Astrocyte (in vitro differentiated cells and primary cell): ENCODE measurements at places on chromosomes 5 and 9. TPM values are rescaled to one million over a fixed set of nuclear protein-coding genes. Genes with fewer than 3 reads are reported as not detected.

GRCh38 chr9:4592886-4593285, 69.2 kb upstream of the PLPP6 start:
- H3K4me1 ChIP-seq = peaks cover 5% of the 10 kb centered on the region
- no peak for DNase-seq
- H3K36me3 ChIP-seq = no peaks in the 10 kb centered on the region
- H3K27me3 ChIP-seq = peaks cover 4% of the 10 kb centered on the region
- no peak overlapping the region for H3K27ac ChIP-seq
- no peak overlapping the region for H3K4me3 ChIP-seq

GRCh38 chr9:117205806-117206205, 209.1 kb downstream of the ASTN2 start:
- peak; percentile 11 for DNase-seq
- H3K27ac ChIP-seq = no peak overlapping the region
- no peak overlapping the region for H3K4me3 ChIP-seq
- no peaks in the 10 kb centered on the region for H3K4me1 ChIP-seq
- H3K27me3 ChIP-seq = no peaks in the 10 kb centered on the region

DNA sequence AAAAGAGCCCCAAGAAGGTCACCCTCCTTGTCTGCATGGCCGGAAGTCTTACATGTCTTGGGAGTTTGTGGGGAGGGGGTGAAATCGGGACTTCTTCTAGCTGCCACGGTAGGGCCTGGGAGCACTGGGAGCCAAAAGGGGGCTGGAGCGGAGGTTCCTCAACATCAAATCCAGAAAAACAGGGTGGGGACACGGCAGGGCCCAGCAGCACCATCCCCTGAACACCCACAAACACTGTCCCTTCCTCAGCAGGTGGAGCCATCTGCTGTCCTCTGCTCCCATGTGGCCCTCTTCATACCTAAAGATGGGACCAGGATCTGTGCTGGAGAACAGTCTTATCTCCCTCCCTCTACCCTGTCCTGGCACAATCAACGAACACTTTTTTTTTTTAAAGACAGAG, 2.7 kb downstream of the TERT start:
- H3K4me3 ChIP-seq = no peak overlapping the region
- H3K27me3 ChIP-seq = peaks cover 9% of the 10 kb centered on the region
- no peak for DNase-seq
- H3K4me1 ChIP-seq = no peaks in the 10 kb centered on the region
- no peak overlapping the region for H3K27ac ChIP-seq

DNA sequence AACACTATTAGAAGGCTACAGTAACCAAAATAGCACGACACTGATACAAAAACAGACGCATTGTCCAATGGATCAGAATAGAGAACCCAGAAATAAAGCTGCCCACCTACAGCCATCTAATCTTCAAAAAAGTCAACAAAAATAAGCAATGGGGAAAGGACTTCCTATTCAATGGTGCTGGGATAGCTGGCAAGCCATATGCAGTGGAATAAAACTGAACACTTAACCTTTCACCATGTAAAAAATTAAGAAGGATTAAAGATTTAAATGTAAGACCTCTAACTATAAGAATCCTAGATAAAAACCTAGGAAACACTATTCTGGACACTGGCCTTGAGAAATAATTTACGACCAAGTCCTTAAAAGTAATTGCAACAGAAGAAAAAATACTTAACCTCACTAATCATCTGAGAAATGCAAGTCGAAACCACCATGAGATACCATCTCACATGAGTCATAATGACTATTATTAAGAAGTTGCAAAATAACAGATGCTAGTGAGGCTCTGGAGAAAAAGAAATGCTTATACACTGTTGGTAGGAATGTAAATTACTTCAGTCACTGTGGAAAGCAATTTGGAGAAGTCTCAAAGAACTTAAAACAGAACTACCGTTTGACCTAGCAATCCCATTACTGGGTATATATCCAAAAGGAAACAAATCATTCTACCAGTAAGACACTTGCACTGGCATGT, 203.3 kb upstream of the CDH9 start:
- peaks cover 19% of the 10 kb centered on the region for H3K4me1 ChIP-seq
- no peaks in the 10 kb centered on the region for H3K27me3 ChIP-seq
- no peaks in the 10 kb centered on the region for H3K36me3 ChIP-seq
- H3K27ac ChIP-seq = peak overlapping the region; percentile 89

- no peak overlapping the region for H3K4me3 ChIP-seq
- H3K4me1 ChIP-seq = peaks cover 4% of the 10 kb centered on the region
- H3K36me3 ChIP-seq = no peaks in the 10 kb centered on the region
- H3K27ac ChIP-seq = no peak overlapping the region
- H3K27me3 ChIP-seq = no peaks in the 10 kb centered on the region
These were observed 21.7 kb upstream of the NSD1 start for GRCh38 chr5:177111720-177112394.

DNA sequence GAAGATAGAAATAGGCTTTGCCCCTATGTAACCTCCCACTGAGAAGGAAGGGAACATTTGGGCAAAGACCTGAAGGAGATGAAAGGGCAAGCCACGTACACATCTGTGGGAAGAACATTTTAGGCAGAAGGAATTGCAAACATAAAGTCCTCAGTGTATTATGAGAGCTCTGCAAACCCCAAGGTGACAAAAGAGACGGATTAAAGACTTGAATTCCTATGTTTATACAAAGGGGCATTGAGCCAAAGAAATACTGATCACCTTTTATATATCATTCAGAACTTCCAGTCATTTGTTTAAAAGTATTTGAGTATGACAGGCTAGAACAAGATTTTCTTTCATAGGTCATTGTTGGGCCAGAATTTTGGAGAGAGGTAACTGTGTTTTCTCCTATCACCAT, 90.2 kb upstream of the ATG10 start:
- no peaks in the 10 kb centered on the region for H3K27me3 ChIP-seq
- H3K4me3 ChIP-seq = no peak overlapping the region

DNA sequence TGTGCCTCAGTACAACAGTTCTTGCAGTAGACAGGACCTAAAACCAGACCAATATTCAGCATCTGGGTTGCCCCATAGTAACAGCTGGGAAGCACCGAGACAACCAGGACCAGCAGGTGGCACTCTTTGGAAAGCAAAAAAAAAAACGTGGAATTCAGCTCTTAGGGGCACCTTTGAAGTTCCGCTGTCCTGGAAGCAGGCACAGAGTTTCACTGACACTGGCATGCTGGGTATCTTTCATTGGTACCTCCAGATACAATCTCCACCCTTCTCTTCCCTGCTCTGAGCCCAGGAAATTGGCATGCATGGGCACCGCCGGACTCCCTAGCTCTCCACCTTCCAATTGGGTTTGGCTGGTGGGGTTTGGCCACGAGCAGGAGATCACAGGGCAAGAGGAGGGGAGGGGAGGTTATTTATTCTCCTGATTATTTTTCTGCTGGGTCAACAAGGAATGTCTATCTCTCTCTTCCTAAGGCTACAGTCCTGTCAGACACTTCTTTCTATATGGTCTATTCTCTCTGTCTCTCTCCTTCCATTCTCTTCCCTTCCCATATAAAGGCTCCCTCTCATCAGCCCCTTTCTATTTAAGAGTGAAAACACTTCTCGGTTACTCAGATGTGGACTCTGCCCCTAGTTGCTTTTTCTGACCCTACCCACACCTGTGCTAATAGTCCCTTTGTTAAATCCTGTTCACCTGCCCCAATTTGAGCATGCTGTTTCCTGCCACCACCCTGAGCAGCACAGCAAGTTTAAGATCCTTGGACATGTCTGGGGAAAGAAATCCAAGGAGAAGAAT, 1.9 kb upstream of the IDNK start:
- peak; percentile 16 for DNase-seq
- H3K4me1 ChIP-seq = no peaks in the 10 kb centered on the region
- no peaks in the 10 kb centered on the region for H3K36me3 ChIP-seq
- H3K27ac ChIP-seq = no peak overlapping the region
- no peaks in the 10 kb centered on the region for H3K27me3 ChIP-seq
- no peak overlapping the region for H3K4me3 ChIP-seq

- no peaks in the 10 kb centered on the region for H3K27me3 ChIP-seq
- H3K27ac ChIP-seq = peak overlapping the region; percentile 51
- no peak overlapping the region for H3K4me3 ChIP-seq
These were observed 48.3 kb upstream of the IL17B start for GRCh38 chr5:149427374-149427773.

GRCh38 chr9:94553029-94553938, 1.6 kb upstream of the PCAT7 start:
- H3K4me3 ChIP-seq = no peak overlapping the region
- H3K4me1 ChIP-seq = no peaks in the 10 kb centered on the region
- H3K36me3 ChIP-seq = no peaks in the 10 kb centered on the region
- no peak for DNase-seq
- no peak overlapping the region for H3K27ac ChIP-seq

GRCh38 chr9:94714494-94714893, 12.0 kb upstream of the AOPEP start:
- DNase-seq = peak; percentile 12
- peaks cover 3% of the 10 kb centered on the region for H3K27me3 ChIP-seq
- H3K36me3 ChIP-seq = no peaks in the 10 kb centered on the region
- H3K27ac ChIP-seq = no peak overlapping the region
- no peaks in the 10 kb centered on the region for H3K4me1 ChIP-seq

DNA sequence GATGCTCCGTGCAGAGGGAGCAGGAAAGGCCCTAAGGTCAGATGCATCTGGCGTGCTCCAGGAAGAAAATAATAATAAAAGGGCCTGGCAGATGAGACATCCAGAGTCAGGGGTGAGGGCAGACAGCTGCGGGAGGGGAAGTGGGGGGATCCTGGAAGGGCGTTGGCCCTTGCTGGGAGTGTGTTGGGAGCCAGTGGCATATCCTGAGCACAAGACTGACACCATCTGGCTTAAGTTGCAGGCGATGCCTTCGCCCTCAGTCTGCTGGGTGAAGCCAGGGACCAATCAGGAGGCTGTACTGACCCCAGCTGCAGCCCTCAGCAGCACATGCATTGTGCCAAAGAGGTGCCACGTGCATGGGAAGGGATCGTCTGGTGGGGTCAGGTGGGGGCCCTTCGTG, 3.8 kb downstream of the OR2V2 start:
- no peaks in the 10 kb centered on the region for H3K4me1 ChIP-seq
- H3K36me3 ChIP-seq = no peaks in the 10 kb centered on the region
- H3K4me3 ChIP-seq = no peak overlapping the region

DNA sequence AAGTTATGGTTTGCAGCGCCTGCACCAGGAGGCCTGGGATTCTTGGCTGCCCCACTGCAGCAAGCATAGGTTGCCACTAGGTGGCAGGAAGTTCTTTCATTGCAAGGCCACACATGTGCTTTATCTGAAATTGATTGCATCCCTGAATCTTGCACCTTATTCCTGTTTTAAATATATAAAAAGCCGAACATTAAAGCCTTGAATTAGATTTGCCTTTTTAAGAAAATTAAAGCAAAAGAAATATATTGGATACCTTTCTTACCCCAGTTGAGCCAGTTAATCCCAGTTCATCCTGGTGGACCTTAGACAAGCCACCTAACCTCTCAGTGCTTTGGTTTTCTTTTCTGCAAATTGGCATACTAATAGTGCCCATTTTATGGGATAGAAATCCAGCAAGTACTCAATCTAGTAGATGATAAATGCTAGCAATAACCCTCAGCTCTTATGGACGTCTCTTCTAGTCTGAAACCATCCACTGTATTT, 6.3 kb upstream of the TRMT10B start:
- H3K4me1 ChIP-seq = peaks cover 3% of the 10 kb centered on the region
- H3K27me3 ChIP-seq = peaks cover 7% of the 10 kb centered on the region
- DNase-seq = peak; percentile 36
- no peak overlapping the region for H3K27ac ChIP-seq
- H3K4me3 ChIP-seq = no peak overlapping the region

DNA sequence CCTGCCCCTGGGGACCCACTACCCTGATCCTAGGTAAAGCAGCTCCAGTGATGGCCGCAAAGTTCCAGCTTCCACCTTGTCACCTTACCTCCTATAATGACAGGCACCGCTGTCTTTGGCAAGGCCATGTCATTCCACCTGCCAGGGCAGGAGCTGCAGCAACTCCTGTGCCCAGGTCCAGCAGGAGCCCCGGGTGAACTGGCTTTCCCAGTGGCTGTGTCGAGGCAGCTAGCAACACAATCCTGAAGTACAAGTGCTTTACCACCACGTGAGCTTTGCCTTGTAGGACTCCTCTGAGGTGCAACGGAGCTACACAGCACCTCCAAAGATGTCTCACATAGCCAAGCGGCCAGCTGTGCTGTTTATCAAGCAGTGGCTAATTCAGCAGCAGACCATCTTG, 20.7 kb upstream of the MGAT1 start:
- H3K27me3 ChIP-seq = no peaks in the 10 kb centered on the region
- no peak overlapping the region for H3K27ac ChIP-seq
- no peak for DNase-seq
- no peak overlapping the region for H3K4me3 ChIP-seq

GRCh38 chr5:112626715-112627114, 111.0 kb upstream of the APC start:
- H3K4me1 ChIP-seq = no peaks in the 10 kb centered on the region
- DNase-seq = no peak
- no peaks in the 10 kb centered on the region for H3K27me3 ChIP-seq
- H3K4me3 ChIP-seq = no peak overlapping the region

- peak overlapping the region; percentile 53 for H3K27ac ChIP-seq
- no peak overlapping the region for H3K4me3 ChIP-seq
- peak; percentile 86 for DNase-seq
These were observed 141.9 kb upstream of the EFNA5 start for GRCh38 chr5:107812570-107813141.

- H3K4me1 ChIP-seq = no peaks in the 10 kb centered on the region
- peaks cover 21% of the 10 kb centered on the region for H3K27me3 ChIP-seq
- no peak for DNase-seq
- H3K4me3 ChIP-seq = no peak overlapping the region
- no peak overlapping the region for H3K27ac ChIP-seq
These were observed 226.5 kb upstream of the MAP3K1 start for GRCh38 chr5:56588636-56589480.

DNA sequence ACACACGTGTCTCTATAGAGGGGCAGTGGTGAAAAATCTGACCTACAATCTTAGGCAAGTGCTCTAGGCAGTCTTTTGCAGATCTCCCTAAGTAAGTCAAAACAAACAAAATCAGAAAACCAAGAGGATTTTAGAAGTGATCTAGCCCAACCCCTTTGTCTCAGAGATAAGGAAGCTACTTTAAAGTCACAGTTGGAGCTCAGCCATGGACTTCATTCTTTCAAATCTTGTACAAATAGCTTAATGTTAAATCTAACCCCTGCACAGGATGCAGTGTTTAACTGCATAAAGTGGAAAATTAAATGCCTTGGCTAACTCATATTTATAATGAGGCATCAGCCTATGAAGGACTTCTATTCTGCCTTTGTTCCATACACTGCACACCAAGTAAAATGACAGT, 135.1 kb upstream of the RFX3 start:
- no peak overlapping the region for H3K27ac ChIP-seq
- H3K4me3 ChIP-seq = no peak overlapping the region
- H3K4me1 ChIP-seq = peaks cover 4% of the 10 kb centered on the region
- DNase-seq = no peak
- no peaks in the 10 kb centered on the region for H3K27me3 ChIP-seq
- H3K36me3 ChIP-seq = no peaks in the 10 kb centered on the region

GRCh38 chr9:126109575-126109974, 217.1 kb upstream of the MVB12B start:
- no peaks in the 10 kb centered on the region for H3K4me1 ChIP-seq
- no peak for DNase-seq
- H3K27ac ChIP-seq = no peak overlapping the region
- no peaks in the 10 kb centered on the region for H3K36me3 ChIP-seq
- no peak overlapping the region for H3K4me3 ChIP-seq

Gene PCDHB4
- 1.0 and 1.1 TPM in 2 replicates for total RNA-seq

Gene CCDC187
- total RNA-seq = 0.09 TPM in 1 of 2 replicates, not detected in the other

Gene RACK1
- total RNA-seq = 1,553 and 1,656 TPM in 2 replicates

Gene PRR16
- total RNA-seq = 8.8 and 9.1 TPM in 2 replicates

Gene ANKRD20A1
- 0.89 and 1.2 TPM in 2 replicates for total RNA-seq

Gene HACD4
- 1.9 and 2.1 TPM in 2 replicates for total RNA-seq

Gene CNTLN
- total RNA-seq = 4.4 and 5.5 TPM in 2 replicates

Gene GLE1
- total RNA-seq = 15.0 and 17.5 TPM in 2 replicates

Gene PCDHB8
- total RNA-seq = 4.9 and 5.3 TPM in 2 replicates

Gene C9orf72
- total RNA-seq = 2.3 and 4.8 TPM in 2 replicates

Gene DAB2
- total RNA-seq = 76.8 and 84.5 TPM in 2 replicates

Gene PCDHAC1
- total RNA-seq = 5.7 and 5.9 TPM in 2 replicates
